ENCODE measurements at places on chromosomes 7 and 10.
A peak's percentile ranks its signal among the peaks of the same experiment; 100 is the strongest.

DNA sequence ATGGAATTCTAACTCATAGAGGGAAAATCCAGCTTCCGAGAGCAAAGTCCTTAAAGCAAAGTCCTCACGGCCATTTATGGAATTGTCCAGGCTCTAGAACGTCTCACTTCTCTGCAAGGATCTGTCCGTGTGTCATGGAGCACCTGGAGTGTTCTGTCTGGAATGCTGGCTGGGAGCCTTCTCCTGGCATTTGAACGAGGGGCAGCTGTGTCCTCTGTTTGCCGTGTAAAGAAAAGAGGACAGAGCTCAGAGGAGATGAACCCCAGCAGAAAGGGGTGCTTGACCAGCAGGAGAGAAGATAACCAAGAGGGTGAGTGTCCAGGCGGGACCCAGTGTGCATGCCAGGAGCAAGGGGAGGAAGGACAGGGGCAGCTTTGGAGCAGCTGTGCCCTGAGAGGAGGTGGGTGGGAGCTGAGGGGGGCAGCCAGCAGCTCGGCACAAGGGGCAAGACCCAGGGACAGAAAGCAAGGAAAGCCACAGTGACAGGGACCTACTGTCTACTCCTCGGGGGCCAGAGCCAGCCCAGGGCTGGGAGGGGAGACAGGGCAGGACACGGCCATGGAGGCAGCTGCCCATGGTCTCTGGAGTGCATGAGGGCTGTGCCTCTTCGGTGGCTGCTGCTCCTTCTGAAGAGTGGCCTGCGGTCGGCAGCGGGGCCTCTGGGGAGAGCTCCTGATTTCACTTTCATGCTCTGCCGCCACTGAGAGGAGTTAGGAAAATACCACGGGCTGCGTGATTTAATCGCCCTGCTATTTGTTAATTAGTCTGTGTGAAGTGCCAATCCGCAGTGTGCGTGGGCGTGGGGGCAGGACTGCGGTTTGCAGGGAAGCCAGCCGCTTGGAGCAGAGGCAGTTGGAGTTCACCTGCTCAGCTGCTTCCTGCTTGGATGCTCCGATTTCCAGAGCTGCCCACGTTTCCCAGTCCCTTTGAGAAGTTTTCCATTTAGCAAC, 149.3 kb upstream of the SHH start:
- DNase-seq: no peak

- DNase-seq: no peak
These were observed 517.4 kb downstream of the CCSER2 start for GRCh38 chr10:84845628-84846261.

DNA sequence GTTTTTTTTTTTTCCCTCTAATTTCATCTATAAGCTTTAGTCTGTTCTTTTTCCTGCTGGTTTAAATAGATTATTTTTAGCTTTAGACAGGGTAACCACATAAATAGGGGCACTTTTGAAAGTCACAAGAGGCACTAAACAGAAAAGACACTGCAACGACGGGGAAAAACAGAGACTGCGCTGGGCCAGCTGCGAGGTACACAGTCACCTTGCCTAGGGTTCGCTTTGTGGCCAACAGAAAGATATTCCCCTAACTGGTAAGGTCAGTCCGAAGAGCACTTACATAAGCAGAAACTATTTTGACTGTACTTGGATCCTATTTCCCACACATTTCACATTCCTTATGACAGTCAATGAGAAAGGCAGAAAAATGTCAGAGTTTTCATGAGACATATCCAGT, 175.6 kb upstream of the PHF14 start:
- no peak for DNase-seq

DNA sequence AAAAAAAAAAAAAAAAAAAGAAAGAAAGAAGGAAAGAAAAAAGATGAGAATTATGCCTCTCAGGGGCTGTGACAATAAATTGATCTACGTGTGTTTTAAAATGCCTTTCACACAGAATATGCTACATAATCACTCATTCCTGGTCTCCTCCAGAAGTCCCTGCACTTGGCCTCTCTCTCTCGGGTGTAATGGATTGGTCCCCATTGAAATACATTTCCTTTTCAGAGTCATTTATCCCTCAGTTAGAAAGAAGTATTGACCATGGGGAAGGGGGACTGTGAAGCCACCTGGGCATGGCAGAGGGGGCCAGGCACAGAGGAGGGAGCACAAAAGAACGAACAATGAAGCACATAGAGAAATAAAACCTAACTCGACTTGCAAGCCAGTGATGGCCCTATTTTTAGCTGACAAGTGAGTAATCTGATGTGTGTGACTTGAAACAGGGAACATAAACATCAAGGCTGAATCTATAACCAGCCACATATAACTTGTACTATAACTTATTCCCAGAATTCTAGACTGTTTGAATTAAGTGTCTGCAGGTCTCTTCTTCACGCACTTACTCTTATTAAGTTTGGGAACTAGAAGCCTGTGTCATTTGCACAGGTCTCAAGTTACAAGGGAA, 490.8 kb downstream of the KCNMA1 start:
- no peak for DNase-seq

- no peak for DNase-seq
These were observed 28.2 kb upstream of the ZNF488 start for GRCh38 chr10:47412177-47412730.

GRCh38 chr10:11949152-11949551, 93.5 kb downstream of the UPF2 start:
- DNase-seq: no peak

DNA sequence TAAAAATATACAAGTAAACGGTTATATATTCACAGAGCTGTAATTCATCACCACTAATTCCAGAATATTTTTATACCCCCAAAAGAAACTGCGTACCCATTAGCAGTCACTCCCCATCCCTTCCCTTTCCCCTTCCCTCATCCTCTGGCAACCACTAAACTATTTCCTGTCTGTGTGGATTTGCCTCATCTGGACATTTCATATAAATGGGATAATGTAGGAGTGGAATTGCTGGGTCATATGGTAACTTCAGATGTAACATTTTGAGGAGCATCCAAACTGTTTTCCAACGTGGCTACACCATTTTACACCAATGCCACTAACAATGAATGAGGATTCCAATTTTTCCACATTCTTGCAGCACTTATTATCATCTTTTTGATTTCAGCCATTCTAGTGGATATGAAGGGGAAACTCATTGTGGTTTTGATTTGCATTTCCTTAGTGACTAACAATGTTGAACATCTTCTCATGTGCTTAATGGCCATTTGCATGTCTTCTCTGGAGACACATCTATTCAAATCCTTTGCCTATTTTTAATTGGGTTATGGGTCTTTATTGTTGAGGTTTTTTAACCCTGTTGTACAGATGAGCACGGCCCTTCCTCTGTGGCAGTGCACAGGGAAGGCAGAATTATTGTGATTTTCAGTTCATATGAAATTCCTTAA, 79.2 kb downstream of the RBM20 start:
- no peak for DNase-seq

DNA sequence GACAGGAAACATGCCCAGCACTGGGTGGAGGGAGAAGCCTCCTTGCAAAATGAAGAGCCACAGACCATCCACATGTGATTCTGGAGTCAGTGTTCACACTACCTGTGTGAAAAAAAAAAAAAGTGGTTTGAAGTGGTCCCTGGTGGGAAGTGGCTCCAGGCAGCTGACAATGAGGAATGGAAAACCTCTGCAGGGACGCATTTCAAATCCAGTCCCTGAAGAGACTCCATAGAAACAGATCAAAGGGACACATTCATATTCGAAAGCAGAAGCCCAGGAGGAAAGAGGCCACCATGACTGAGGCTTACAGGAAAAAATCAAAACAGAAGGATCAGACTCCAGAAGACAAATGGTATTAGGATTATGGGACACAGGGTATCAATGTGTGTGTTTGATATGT, 11.5 kb upstream of the TCERG1L start:
- no peak for DNase-seq

GRCh38 chr7:122764020-122764419, 61.3 kb upstream of the RNF148 start:
- no peak for DNase-seq

DNA sequence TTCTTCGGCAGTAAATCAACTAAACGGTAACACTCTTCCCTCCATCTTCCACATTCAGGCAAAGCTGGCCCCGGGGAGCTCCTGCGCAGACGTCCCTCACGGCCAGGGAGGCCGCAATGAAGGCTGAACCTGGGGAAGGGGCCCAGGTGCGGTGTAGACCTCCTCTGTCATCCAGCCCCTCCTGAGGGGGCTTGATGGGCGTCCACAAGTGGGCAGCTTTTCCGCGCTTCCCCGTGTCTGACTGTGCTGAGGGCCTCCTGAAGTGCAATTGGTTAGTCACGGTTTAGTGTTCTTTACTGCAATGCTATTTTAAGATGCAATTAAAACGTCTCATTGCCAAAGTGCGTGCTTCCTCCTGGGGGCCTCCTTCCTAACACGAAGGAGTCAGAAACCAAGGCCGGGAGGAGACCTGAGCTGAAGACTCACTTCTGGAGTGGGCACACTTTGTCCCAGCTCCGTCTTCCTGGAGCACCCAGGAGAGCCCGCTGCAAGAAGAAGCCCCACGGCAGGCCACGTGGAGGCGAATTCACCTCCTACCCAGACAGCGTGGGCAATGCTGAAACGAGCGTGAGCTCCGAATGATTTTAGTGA, 173.3 kb downstream of the ELFN1 start:
- DNase-seq: no peak

- no peak for DNase-seq
These were observed 41.1 kb downstream of the BLVRA start for GRCh38 chr7:43799605-43800004.

- DNase-seq: peak; percentile 55
These were observed 29.9 kb downstream of the RNLS start for GRCh38 chr10:88553116-88553752.

GRCh38 chr7:45130910-45131309, 19.4 kb upstream of the TBRG4 start:
- DNase-seq: no peak

DNA sequence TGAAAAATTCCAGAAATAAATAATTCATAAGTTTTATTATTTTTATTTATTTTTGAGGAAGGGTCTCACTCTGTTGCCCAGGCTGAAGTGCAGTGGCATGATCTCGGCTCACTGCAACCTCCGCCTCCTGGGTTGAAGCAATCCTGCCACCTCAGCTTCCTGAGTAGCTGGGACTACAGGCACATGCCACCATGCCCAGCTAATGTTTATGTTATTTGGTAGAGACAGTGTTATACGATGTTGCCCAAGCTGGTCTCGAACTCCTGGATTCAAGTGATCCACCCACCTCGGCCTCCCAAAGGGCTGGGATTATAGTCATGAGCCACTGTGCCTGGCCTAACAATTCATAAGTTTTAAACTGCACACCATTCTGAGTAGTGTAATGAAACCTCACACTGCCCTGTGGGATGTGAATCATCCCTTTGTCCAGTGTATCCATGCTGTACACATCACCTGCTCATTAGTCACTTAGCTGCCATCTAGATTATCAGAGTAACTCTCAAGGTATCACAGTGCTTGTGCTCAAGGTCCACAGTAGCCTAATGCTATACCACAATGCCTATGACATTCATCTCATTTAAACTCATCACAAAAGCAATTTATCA, 17.9 kb downstream of the RTKN2 start:
- no peak for DNase-seq

- no peak for DNase-seq
These were observed 18.7 kb downstream of the SSMEM1 start for GRCh38 chr7:130226333-130226732.

Measured in HEK293T (cell line).